ENCODE measurements at places on chromosomes 4 and X.

DNA sequence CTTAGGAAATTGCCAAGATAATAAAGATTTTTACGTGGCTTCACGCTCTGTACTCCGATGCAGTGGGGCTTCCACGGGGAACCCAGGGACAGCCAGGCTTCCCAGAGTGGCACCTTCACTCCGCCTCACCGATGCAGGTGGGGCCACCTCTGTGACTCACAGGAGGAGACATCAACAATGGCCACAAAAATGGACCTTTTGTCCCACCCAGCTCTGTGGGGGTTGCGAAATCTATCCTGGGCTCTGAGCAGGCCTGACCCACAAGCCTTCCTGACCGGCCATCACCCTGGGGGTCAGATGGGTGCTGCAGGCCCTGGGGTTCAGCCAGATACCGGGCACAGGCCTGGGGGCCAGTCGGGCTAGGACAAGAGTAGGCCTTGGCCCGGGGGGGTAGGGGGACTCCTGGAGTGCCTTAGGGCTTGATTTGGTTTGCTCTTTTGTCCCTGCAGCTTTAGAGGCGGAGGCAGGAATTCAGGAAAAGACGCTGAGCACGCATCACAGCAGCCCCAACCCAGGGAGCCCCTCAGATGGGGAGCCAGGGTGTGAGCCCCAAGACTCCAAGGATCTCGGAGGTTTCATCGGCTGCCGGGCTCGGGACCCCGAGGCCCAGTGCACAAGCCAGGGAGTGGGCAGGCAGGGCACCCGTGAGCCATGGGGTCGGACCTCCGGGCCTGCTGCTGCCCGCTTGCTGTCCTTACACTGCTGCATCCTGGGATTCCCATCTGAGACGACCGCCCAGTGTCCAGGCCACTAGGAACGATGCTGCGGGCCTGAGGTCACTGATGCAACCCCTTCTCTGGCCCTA lies 136.5 kb upstream of the NKX1-1 start:
- DNase-seq = no peak

DNA sequence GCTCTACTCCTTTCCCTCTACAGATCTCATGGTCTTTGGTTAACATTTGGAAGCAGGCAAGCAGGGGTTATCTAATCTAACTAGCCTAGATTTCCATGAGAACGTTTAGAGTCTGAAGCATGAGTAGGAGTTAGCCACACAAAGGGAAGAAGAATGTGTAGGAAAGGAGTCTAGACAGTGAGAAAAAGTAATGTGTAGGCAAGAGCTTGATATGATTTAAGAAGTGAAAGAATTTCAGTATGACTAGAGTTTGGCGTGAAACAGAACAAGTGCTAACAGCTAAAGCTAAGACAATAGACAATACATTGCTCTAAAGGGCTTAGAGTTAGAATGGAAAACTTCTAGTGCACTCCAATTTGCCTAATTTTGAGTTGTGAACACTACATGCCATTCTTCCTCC lies 10.8 kb downstream of the CXCL8 start:
- DNase-seq = no peak

GRCh38 chr4:110270492-110271197 lies 72.2 kb upstream of the ELOVL6 start:
- DNase-seq = no peak

GRCh38 chrX:66632981-66633380 lies 5.9 kb downstream of the EDA2R start:
- DNase-seq = no peak

DNA sequence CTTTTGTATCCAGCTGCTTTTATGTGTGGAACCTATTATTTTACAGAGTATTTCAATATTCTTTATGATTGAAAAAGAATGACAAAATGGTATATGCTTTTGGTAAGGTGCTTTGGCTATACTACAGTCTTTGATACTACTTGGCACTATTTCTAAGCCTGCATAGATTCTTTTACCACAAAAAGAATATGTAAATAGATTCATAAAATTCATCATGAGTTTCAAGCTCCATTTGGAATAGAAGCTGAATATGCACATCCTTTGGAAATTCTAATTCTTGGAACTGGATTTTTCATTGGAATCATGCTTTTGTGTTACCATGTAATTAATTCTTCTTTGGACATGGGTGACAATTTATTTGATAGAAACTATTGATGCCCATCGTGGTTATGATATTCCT lies 60.2 kb upstream of the SYTL5 start:
- no peak for DNase-seq

DNA sequence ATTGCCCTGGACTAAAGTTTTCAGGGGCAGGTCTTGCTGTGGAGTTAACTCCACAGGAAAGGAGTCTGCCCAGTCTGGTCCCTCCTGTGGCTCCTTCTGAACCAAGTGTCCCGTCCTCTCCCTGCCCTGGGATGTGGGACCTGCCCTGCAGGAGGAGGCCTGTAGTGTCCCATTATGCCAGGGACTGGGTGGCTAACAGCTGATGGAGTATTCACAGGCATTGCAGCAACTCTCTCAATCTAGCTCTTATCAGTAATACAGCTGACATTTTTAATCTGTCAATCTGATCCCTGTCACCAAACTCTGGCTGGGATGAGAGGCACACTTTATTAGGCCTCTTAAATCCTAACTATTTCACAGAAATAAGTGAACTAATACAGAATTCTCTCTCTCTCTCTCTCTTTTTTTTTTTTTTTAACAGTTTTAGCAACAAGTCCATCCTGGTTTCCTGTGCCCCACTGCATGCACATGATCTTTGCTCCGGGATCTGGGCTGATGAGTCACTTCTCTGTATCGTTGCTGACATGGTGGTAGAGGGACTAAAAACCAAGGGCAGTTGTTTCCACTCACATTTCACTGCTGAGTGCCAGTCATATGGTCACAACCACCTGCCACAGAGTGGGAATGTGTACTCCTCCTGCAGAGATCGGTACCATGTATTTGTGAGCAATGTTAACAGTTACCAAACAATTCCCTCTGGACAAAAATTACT lies 39.1 kb downstream of the HAND2 start:
- no peak for DNase-seq

DNA sequence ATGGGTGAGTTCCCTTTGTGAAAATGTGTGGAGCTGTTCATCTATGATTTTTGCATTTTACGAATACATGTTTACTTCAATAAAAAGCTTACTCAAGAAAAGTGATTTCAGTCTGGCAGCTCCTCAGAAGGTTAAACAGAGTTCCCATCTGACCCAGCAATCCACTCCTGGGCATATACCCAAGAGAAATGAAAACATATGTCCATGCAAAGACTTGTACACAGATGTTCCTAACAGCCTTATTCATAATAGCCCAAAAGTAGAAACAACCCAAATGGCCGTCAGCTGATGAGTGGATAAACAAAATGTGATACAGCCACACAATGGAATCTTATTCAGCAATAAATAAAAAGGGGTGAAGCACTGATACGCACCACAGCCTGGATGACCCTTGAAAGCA lies 20.8 kb downstream of the CLCN4 start:
- no peak for DNase-seq

DNA sequence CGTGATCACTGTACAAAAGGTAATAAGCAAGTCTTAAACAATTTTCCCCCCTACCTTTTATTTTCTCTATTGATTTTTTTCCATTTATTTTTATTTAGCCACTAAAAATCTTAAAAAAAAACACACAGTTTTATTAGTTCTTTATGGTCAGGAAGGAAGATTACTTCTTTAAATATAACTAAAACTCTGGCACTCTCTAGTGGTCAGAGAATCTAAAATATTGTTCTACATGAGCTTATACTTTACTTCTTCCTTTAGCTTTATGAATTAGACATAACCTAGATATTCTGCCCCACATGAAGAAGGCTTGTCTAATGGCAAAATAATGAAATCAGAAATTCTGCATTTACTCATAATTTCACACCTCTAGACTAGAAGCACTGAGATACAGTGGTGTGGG lies 135.2 kb downstream of the PDE5A start:
- DNase-seq = no peak
